Activated CD4-positive, CD25-positive, alpha-beta regulatory T cell treated with anti-CD3 and anti-CD28 coated beads, Interleukin-2, amount 50 U/mL, for 24 hours (primary cell): ENCODE measurements at places on chromosomes 11 and 22.

GRCh38 chr11:105738986-105739795, 129.3 kb downstream of the GRIA4 start:
- ATAC-seq = no peak

DNA sequence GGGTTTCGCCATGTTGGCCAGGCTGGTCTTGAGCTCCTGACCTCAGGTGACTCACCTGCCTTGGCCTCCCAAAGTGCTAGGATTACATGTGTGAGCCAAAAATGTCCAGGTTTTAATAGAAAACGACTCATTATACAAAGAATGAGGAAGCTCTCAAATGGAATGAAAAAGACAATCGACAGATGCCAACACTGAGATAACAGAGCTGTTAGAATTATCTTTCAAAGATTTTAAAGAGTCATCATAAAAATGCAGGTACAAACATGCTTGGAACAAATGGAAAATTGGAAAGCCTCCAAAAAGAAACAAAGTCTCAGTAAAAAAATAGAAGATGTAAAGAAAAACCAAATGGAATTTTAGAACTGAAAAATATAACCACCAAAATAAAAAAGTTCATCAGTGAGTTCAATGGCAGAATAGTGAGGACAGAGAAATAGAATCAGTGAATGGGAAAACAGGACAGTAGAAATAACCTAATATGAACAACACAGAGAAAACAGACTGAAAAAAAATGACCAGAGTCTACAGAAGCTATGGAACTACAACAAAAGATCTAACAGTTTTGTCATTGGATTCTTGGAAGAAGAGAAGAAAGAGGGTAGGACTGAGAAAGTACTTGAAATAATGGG, 10.9 kb downstream of the GAB2 start:
- no peak for ATAC-seq

- ATAC-seq = no peak
Measured at GRCh38 chr22:26447584-26448329, 18.7 kb downstream of the ASPHD2 start.

- no peak for ATAC-seq
Measured at GRCh38 chr22:24026056-24026455, 15.0 kb downstream of the CABIN1 start.

GRCh38 chr22:38792833-38793232, 1.1 kb downstream of the DNAL4 start:
- peak; percentile 41 for ATAC-seq
